ENCODE measurements at places on chromosomes 3 and 15. TPM values are rescaled to one million over a fixed set of nuclear protein-coding genes. Genes with fewer than 3 reads are reported as not detected.

PLA2G4E gene
- total RNA-seq = not detected

DNA sequence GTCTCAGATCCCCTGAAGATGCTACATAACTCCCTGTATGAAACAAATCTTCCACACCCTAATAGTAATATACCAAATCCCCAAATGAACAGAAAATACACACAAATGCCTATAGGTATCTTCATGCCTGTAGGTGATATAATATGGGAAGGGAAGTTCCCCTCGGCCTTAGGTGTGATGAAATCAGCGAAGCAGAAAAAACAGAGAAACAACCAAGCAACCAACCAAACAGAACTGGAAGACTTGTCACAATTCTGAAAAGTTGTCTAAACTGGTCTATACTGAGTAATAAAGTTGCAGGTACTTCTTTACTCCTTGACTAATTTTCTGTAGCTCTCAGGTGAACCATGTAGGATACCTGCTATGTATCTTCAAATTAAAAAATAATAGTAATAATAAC lies 82.2 kb upstream of the SATB1 start:
- H3K36me3 ChIP-seq = no peaks in the 10 kb centered on the region
- no peak overlapping the region for H3K27ac ChIP-seq
- H3K27me3 ChIP-seq = no peaks in the 10 kb centered on the region
- H3K4me3 ChIP-seq = no peak overlapping the region
- no peak for DNase-seq

LSMEM2 gene
- total RNA-seq = not detected

DNA sequence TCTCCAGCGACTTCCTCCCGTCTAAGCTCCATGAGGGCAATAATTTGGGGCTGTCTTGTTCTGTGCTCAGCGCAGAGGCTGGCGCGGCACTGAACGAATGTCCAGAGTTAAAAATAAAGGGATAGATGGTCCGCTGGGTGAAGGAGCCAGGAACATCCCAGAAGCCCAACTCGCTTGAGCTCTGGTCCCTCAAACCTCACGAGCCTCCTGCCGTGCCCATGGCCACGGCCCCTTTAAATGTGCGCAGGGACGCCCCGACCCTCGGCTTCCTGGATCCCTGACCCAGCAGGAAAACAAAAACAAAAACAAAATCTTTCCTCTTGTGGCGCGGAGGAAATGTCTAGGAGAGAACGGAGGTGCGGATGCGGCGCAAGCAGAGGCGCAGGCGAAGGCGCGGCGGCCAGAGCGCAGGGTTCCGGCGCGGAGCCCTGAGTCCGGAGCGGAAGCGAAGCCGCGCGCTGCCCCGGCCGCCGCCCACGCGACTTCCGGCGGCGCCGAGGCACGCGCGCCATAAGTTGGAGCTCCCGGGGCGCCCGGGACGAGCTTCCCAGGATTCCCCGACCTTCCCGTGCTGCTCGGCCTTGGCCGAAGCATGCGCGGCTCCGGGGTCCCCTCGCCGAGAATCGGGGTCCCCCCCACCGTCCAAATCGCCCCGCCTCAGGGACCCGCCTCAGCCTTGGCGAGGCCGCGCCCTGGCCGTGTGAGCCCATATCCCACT lies 52.9 kb upstream of the WNT7A start:
- DNase-seq = no peak
- H3K4me1 ChIP-seq = peaks cover 3% of the 10 kb centered on the region
- H3K4me3 ChIP-seq = peak overlapping the region; percentile 33

GRCh38 chr3:13042127-13042701 lies 31.0 kb downstream of the IQSEC1 start:
- DNase-seq = no peak
- no peak overlapping the region for H3K4me3 ChIP-seq
- no peaks in the 10 kb centered on the region for H3K36me3 ChIP-seq
- H3K27me3 ChIP-seq = no peaks in the 10 kb centered on the region
- H3K27ac ChIP-seq = no peak overlapping the region
- peaks cover 22% of the 10 kb centered on the region for H3K4me1 ChIP-seq

DNA sequence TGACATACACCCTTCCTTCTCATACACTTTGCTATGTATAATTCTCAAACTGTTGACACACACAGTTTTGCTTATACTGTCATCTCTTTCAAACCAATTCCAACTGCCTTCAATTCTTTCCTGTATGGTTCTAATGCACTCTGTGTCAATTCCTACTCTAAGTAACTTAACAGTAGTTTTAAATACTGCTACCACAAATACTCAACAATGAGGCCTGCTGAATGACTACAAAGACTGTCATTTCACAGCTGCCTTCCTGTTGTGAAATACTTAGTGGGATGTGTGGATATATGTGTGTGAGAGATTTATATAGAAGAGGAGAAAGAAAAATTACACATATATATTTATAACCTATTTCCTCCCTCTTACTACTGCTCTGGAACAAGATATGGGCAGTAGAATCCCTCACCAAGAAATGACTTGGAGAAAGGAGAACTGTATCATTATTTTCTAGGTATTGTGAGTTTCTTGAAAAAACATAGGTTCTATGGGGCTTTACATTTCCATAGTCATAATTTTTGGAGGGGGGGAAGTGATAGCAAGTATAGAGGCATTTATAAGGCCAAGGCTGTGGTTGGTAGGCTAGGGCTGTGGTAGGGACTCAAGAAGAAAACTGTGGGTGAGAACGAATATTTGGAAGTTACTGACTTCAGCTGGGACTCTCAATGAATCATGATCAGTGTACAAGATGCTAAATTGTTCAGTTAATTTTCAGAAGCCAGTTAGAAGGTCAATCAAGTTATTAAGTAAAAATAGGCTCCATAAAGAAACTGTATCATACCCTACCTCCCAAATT lies 88.7 kb downstream of the ANKRD28 start:
- H3K27me3 ChIP-seq = no peaks in the 10 kb centered on the region
- H3K4me3 ChIP-seq = no peak overlapping the region
- H3K27ac ChIP-seq = no peak overlapping the region
- H3K36me3 ChIP-seq = peaks cover 43% of the 10 kb centered on the region

- DNase-seq = no peak
- no peaks in the 10 kb centered on the region for H3K4me1 ChIP-seq
- no peak overlapping the region for H3K4me3 ChIP-seq
- no peaks in the 10 kb centered on the region for H3K27me3 ChIP-seq
These were observed 47.1 kb downstream of the PARP14 start for GRCh38 chr3:122727766-122728165.

Data from activated naive CD4-positive, alpha-beta T cell treated with anti-CD3 and anti-CD28 coated beads for 36 hours (primary cell).